ENCODE measurements at places on chromosomes 4 and X. TPM values are rescaled to one million over a fixed set of nuclear protein-coding genes. Genes with fewer than 3 reads are reported as not detected.

DNA sequence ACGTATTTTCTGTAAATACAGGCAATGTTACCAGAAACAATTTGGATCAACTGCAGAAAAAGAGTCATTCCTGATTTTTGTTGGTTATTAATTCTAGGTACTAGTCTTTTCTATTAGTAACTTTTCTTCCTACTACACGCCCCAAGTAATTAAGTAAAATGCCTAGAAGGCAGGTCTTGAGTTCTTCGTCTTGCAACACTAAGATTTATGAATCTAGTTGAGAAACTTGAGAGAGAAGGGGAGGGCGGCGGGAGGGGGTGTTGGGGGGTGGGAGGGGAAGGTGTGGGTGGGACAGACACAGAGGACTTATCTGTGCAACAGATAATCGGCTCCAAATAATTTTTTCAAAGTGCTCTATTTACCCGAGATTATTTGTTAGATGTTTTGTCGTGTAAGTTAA lies 3.0 kb downstream of the RAP2C start:
- no peak for DNase-seq
- H3K36me3 ChIP-seq: peaks cover 6% of the 10 kb centered on the region
- H3K27ac ChIP-seq: peak overlapping the region; percentile 93
- peaks cover 4% of the 10 kb centered on the region for H3K27me3 ChIP-seq

OTC gene
- not detected for total RNA-seq

DNA sequence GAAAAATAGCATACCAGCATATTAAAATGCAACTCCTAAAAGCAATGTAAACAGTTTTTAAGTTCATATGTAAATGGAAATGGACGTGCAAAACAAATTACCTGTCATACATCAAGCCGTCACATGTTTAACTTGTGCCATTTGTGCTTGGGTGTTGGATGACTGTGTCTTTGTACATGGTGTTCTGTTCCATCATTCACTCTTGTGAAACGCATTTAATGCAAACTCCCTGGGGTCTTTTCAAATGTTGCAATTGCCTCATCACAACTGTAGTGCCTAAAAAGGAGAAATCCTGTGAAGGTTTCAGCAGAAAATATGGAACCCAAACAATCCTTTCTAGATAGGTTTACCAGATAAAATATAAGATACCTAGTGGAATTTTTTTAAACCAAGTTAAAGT lies 52.4 kb downstream of the PHOX2B start:
- peaks cover 7% of the 10 kb centered on the region for H3K4me1 ChIP-seq
- H3K27me3 ChIP-seq: peaks cover 20% of the 10 kb centered on the region
- DNase-seq: no peak
- H3K4me3 ChIP-seq: no peak overlapping the region
- no peaks in the 10 kb centered on the region for H3K36me3 ChIP-seq

SSX1 gene
- total RNA-seq: not detected

ZNF41 gene
- 7.1 TPM for total RNA-seq

GRCh38 chrX:13764765-13765164 lies 30.2 kb downstream of the OFD1 start:
- DNase-seq: peak; percentile 38
- no peak overlapping the region for H3K27ac ChIP-seq
- H3K4me1 ChIP-seq: peaks cover 17% of the 10 kb centered on the region
- no peaks in the 10 kb centered on the region for H3K27me3 ChIP-seq
- no peak overlapping the region for H3K4me3 ChIP-seq

DNA sequence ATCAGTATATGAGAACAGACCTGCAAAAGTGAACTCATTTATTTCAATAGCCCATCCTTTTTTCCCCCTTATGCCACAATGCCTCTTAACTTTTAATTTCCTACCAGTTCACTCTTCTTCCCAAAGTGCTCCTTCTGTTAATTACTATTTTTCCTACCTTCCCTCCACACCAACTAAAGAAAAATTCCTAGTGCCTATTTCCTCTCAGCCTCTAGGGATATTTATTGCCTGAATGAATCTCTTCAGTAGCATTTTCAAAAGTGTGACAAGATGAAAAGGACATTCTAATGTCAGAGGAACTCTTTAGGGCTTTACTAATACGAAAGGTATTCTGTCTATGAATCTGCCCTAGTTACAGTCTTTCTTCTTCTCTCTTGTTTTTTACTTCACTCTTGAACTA lies 181.1 kb upstream of the SPRY1 start:
- H3K4me3 ChIP-seq: no peak overlapping the region
- H3K4me1 ChIP-seq: peaks cover 12% of the 10 kb centered on the region
- H3K27me3 ChIP-seq: no peaks in the 10 kb centered on the region
- H3K36me3 ChIP-seq: no peaks in the 10 kb centered on the region
- no peak overlapping the region for H3K27ac ChIP-seq
- DNase-seq: no peak

GRCh38 chr4:89111833-89112563 lies 665 bp downstream of the TIGD2 start:
- peaks cover 18% of the 10 kb centered on the region for H3K4me1 ChIP-seq
- peaks cover 34% of the 10 kb centered on the region for H3K36me3 ChIP-seq
- H3K27ac ChIP-seq: peak overlapping the region; percentile 48
- no peak for DNase-seq
- peak overlapping the region; percentile 88 for H3K4me3 ChIP-seq

SYN1 gene
- total RNA-seq: 4.5 TPM

NAAA gene
- 3.5 TPM for total RNA-seq

DNA sequence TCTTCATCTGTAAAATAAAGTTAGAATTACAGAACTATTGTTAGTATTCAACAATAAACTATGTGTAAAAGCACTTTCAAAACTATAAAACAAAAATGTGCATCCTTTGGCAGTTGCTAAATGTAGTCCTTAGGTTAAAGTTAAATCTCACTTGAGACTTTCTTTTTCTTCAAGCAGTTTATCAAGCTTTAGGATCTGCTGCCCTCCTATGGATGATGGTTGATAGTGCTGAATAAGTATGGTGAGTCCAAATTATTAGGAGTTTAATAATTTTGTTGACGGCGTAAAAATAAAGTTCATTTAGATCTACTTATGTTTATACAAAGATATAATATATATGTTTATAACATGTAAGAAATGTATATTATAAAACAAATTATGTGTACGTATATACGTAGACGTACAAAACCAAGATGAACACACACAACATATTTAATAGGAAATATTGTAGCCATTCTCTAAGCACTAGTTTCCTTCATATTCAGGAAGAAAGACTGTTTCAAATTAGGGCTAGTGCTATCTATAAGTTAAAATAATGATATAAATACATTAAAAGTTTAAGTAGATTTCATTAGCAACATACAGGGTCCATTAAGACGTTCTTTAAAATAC lies 22.3 kb downstream of the UGT2A2 start:
- DNase-seq: peak; percentile 3
- H3K4me1 ChIP-seq: no peaks in the 10 kb centered on the region
- H3K27ac ChIP-seq: no peak overlapping the region
- H3K36me3 ChIP-seq: no peaks in the 10 kb centered on the region

DNA sequence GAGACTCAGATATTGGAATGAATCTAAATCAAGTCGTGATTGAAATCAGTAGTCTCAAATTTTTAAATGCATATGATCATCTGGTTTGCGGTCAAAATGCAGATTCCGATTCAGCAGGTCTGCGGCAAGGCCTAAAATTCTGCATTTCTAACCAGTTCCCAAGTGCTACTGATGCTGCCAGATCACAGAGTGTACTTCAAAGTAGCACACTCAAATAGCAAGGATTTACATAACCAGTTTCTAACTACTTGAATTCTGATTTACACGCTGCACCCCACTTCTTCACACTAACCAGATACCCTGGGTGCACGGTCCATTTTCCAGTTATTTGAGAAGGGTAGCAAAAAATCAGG lies 752 bp downstream of the MBTPS2 start:
- no peak for DNase-seq
- H3K36me3 ChIP-seq: peaks cover 1% of the 10 kb centered on the region
- peak overlapping the region; percentile 39 for H3K27ac ChIP-seq
- H3K27me3 ChIP-seq: no peaks in the 10 kb centered on the region
- peak overlapping the region; percentile 96 for H3K4me3 ChIP-seq
- peaks cover 6% of the 10 kb centered on the region for H3K4me1 ChIP-seq

DNA sequence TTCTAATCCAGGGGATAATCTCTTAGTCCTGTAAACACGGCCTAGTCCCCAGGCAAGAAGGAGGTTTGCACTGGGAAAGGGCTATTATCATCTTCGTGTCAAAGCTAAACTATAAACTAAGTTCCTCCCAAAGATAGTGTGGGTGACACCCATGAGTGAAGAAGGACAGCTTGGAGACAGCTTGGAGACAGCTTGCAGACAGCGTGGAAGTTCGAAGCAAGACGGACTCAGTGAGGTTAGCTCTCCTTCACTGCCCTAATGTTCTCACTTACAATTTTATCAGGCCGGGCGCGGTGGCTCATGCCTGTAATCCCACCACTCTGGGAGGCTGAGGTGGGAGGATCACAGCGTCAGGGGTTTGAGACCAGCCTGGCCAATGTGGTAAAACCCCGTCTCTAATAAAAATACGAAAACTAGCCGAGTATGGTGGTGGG lies 19.2 kb upstream of the PLCXD1 start:
- no peak overlapping the region for H3K4me3 ChIP-seq
- H3K27ac ChIP-seq: peak overlapping the region; percentile 58
- H3K27me3 ChIP-seq: no peaks in the 10 kb centered on the region
- H3K36me3 ChIP-seq: no peaks in the 10 kb centered on the region

DNA sequence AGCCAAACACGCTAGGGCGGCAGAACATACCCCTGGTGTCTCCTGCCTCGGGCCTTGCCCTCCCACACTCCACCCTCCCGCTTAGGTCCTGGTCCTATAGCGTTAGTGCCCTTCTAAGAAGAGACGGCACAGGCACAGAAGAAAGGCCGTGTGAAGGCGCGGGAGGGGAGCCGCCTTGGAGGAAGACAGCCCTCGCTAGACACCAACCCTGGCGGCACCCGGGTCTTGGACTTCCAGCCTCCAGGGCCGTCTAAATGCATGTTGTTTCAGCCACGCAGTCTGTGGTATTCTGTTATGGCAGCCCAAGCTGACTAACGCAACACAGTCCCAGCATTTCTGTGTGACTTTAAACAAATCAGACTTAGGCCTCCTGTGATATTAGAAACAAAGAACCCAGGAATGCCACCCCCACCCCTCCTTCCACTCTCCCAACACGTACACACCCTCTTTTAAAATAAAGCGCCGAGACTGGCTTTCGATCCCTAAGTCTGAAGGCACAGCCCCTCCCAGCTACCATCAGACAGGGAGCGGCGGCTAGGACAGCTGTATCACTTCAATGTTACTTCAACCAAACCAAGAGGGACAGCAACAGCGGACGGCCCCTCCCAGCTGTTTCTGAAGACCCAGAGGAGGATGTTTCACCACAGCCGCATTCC lies 128.0 kb downstream of the AFAP1 start:
- H3K27ac ChIP-seq: peak overlapping the region; percentile 30
- H3K36me3 ChIP-seq: peaks cover 19% of the 10 kb centered on the region
- no peaks in the 10 kb centered on the region for H3K27me3 ChIP-seq

- peak overlapping the region; percentile 27 for H3K4me3 ChIP-seq
- H3K27ac ChIP-seq: no peak overlapping the region
- no peaks in the 10 kb centered on the region for H3K27me3 ChIP-seq
- DNase-seq: no peak
Observed at GRCh38 chr4:153539422-153539821, 73.3 kb downstream of the TMEM131L start.

GRCh38 chr4:75306506-75306905 lies 207.7 kb downstream of the RCHY1 start:
- H3K36me3 ChIP-seq: peaks cover 3% of the 10 kb centered on the region
- DNase-seq: no peak
- no peak overlapping the region for H3K4me3 ChIP-seq
- H3K4me1 ChIP-seq: peaks cover 8% of the 10 kb centered on the region
- peaks cover 3% of the 10 kb centered on the region for H3K27me3 ChIP-seq

CPLX1 gene
- 2.5 TPM for total RNA-seq

DNA sequence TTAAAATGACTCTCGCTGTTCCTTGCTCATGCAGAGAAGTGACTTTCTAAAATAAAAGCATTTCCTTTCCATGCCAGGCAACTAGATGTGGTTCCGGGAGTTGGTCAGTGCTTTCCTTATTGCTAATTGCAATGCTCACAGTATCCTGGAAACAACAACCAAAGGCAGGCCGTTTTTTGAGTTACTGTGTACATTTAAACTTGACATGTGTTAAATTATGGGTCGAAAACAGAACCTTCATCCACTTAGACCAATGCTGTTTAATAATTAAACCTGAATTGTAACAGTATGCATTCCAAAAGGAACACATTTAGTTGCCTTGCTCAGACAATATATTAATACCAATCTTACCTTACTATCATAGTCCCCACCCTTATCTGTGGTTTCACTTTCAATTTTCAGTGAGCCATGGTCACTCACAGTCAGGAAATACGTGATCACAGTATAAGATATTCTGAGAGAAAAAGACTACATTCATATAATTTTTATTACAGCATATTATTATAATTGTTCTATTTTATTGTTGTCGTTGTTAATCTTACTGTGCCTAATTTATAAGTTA lies 102.6 kb downstream of the HS6ST2 start:
- DNase-seq: no peak
- H3K27me3 ChIP-seq: no peaks in the 10 kb centered on the region
- H3K27ac ChIP-seq: no peak overlapping the region
- peaks cover 4% of the 10 kb centered on the region for H3K36me3 ChIP-seq
- H3K4me1 ChIP-seq: peaks cover 5% of the 10 kb centered on the region
- H3K4me3 ChIP-seq: no peak overlapping the region

ADH1B gene
- total RNA-seq: not detected

- H3K4me1 ChIP-seq: no peaks in the 10 kb centered on the region
- peak; percentile 74 for DNase-seq
- peaks cover 3% of the 10 kb centered on the region for H3K36me3 ChIP-seq
Observed at GRCh38 chrX:119887721-119888425, 7.8 kb upstream of the AKAP14 start.

C1QTNF7 gene
- total RNA-seq: not detected

- H3K36me3 ChIP-seq: no peaks in the 10 kb centered on the region
- H3K4me3 ChIP-seq: no peak overlapping the region
Observed at GRCh38 chrX:38627683-38628082, 66.3 kb downstream of the TSPAN7 start.

DNA sequence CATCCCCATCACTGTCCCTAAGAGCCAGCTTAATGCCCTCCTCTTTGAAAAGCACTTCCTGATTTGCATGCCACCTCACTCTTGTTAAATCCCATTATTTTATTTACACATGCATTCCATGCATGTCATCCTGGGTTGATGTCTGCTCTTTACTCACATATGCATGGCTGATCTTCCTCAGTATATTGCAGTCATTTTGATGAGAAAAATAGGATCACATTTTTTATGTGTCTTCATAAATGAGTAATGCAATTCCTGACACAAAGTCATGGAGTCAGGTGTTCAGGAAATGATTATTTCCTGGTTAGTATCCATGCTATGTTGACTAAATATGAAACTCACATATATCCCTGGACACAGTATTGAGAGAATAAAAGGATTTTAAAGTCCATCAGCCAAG lies 204.7 kb downstream of the SLIT2 start:
- H3K27ac ChIP-seq: no peak overlapping the region
- no peaks in the 10 kb centered on the region for H3K36me3 ChIP-seq
- no peak for DNase-seq
- H3K4me1 ChIP-seq: peaks cover 18% of the 10 kb centered on the region
- H3K27me3 ChIP-seq: no peaks in the 10 kb centered on the region
- H3K4me3 ChIP-seq: no peak overlapping the region

- no peak for DNase-seq
- peaks cover 21% of the 10 kb centered on the region for H3K4me1 ChIP-seq
Observed at GRCh38 chrX:54807524-54808108, at the start of gene MAGED2. TSS of gene MAGED2 (plus strand) at chrX:54807745. CDS start at chrX:54809332, 1,587 bp downstream.

GRCh38 chrX:117487421-117487820 lies 629.2 kb downstream of the KLHL13 start:
- no peaks in the 10 kb centered on the region for H3K36me3 ChIP-seq
- H3K4me1 ChIP-seq: no peaks in the 10 kb centered on the region
- no peak for DNase-seq
- H3K4me3 ChIP-seq: no peak overlapping the region

Measured in neural crest cell (in vitro differentiated cells).